Substantia nigra (tissue), 51 donors: ENCODE measurements at places on chromosomes 5 and 9.

GRCh38 chr9:86396412-86396811 lies 42.2 kb upstream of the TUT7 start:
- no peak for DNase-seq

- DNase-seq: no peak
Measured at GRCh38 chr5:54803471-54804011, 181.9 kb downstream of the ESM1 start.

DNA sequence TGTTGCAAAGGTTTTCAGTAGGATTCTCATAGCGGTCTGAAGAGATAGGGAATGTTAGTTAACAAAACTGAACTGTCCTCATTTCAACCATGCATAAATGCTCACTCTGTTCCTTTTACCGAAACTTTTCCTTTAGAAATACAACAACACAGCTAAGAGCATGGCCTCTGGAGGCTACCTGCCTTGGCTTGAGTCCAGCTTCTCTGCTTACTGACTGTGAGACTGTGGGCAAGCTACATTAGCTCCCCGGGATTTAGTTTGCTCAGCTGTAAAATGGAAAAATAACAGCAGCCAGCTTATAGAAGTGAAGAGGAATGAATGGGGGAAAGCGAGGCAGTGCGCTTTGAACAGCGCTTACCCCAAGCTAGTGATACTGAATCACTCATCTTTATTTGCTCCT lies 507.9 kb upstream of the DAP start:
- no peak for DNase-seq

- DNase-seq: no peak
Measured at GRCh38 chr9:89744255-89744648, 139.4 kb downstream of the GADD45G start.

DNA sequence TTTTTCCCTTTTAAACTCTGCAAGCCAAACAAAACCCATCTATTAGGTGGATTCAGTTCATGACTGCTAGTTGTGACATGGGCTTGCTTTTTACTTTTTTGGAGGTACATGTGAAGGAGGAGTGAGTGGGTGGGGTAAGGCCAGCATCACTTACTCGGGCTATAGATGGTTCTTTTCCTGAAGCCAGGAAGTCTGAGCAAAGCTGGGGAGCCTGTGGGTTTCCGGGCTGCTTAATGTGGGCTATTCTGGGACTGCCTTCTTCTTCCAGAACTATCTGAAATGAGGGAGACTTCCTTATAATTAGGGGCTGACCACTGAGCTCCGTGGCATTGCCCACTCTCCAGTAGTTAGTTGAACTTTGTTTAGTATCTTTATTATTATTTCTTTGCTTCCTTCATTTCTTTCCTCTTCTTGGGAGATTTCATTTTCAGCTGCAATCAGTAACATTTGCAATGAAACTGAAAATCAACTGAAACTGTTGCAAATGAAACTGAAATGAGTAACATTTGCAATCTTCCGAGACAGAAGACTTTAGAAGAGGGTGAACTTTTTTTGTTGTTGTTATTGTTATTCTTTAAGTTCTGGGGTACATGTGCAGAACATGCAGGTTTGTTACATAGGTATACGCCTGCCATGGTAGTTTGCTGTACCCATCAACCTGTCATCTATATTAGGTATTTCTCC lies 204.9 kb downstream of the LRRC70 start:
- DNase-seq: peak; percentile 2

- DNase-seq: peak; percentile 23
Measured at GRCh38 chr9:37987467-37987981, 81.5 kb downstream of the SHB start.

DNA sequence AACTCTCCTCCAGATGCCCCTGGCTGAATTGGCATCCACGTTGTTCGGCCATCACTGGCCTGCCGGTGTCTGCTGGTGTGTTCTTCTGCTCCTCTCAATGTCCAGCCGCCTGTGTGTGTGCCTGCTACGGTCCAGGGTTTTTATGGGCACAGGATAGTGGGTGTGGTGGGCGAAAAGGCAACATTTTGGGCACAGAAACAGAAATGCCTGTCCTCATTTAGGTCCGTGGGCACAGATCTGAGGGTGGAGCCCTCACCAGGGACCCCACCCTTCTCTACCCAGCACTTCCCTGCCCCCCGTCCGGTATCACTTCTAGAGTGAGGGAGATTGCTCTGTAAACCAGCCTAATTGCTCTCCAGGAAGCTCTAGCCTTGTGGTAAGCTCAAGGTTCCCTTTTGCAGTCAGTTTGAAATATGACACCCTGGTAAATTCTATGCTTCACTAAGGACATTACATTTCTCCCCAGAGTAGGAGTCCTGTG lies 410.1 kb downstream of the MAT2B start:
- no peak for DNase-seq

DNA sequence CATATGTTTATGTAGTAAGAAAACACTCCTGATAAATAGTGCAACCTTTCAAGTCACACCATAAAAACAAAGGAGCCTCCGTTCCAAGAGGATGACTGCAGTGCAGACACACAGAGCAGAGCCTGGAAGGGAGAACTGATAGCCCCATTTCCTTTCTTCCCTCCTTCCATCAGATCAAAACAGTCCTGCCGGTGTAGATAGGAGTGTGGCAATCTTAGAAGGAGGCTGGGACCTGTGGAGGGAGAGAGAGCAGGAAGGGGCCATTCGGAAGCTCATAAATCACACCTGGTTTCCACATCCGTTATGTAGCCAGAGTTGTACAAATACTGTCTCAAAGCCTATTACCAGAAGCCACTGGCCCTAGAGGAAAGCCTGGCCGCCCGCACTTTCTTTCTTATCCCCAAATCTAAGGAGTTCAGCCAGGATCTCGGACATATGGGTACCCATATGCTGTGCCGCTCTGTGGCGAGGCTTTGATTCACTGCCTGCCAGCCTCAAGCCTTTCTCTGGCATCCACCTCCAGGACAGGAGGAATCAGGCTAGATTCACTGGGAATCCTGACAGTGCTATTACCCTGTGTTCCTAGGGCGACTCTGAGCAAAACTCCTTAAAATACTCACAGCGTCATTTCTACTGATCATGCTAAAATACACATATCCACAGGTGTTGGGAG lies 26.9 kb downstream of the DAP start:
- DNase-seq: no peak

DNA sequence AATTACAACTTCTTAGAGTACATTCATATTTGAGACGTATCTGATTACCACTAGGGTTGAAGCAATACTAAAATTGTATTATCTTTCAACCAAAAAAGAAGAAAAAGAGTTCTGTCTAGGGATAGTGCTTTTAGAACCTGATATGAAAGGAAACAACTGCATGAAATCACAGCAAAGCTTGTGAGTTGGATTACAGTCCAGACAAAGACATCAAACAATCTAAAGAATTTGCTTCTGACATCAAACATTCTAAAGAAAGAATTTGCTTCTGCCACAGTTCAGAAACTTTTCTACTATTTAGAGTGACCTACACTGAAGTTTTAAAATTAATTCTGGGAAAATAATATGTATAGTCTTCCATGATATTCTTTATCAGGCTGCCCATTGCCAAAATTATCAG lies 1141.1 kb upstream of the ACO1 start:
- DNase-seq: no peak

- no peak for DNase-seq
Measured at GRCh38 chr9:78029551-78030295, 1.9 kb downstream of the GNAQ start.

DNA sequence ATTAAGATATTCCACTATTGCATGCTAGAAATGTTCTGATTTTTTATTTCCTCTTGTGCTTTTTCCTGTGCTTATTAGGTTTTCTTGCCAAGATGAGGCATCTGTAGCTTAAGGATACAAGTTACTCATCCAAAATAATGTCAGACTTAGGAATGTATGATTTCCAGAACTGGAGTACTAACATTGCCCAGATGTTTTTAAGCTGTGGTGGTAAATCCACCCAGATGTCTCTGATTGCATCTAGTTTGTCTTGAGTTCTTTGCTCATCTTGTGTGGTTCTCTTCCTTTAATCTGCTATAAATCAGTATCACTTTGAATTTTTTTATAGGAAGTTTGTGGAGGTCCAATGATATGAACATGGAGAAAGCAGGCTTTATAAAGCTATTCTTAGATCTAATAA lies 337.5 kb upstream of the ZNF608 start:
- DNase-seq: no peak
